ENCODE measurements at places on chromosomes 16 and 17.
A peak's percentile ranks its signal among the peaks of the same experiment; 100 is the strongest.

GRCh38 chr16:23520500-23520899, 10.2 kb upstream of the GGA2 start:
- DNase-seq: no peak

GRCh38 chr16:3150346-3151218, 15.8 kb downstream of the ZNF213 start:
- peak; percentile 100 for DNase-seq

DNA sequence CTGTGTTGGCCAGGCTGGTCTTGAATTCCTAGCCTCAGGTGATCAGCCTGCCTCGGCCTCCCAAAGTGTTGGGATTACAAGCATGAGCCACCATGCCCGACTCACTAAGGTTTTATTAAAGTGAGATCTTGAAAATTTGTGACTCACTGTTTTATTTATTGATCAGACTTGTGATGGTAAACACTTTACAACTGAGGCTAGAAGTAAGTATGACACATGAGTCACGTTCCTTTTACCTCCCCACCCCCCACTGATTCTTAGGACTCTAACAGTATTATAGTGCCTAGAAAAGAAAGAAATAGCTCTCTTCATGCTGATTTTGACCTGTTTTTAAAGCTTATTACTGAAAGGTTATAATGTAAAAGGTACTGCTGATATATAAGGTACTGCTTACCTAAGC, 160.6 kb downstream of the TANC2 start:
- DNase-seq: no peak

GRCh38 chr17:47806913-47807255, 14.7 kb downstream of the OSBPL7 start:
- no peak for DNase-seq

DNA sequence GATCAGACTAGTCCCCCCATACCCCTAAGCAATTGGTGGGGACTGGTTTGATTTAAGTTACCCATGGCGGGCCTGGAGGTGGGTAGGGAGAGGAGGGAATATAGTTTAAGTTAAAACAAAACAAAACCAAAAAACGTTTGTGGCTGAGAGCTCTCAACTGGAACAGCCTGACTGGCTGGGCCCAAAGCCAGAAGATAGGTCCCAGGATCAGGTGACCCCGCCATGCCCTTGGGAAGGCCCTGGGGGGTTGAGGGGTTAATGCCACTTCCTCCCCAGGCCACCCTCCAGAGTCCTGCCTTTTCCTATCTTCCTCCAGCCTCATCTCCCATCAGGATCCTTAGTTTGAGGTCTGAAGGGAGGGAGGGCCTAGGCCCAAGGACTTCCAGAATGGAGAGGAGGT, 82.3 kb upstream of the LHX1 start:
- DNase-seq: no peak

DNA sequence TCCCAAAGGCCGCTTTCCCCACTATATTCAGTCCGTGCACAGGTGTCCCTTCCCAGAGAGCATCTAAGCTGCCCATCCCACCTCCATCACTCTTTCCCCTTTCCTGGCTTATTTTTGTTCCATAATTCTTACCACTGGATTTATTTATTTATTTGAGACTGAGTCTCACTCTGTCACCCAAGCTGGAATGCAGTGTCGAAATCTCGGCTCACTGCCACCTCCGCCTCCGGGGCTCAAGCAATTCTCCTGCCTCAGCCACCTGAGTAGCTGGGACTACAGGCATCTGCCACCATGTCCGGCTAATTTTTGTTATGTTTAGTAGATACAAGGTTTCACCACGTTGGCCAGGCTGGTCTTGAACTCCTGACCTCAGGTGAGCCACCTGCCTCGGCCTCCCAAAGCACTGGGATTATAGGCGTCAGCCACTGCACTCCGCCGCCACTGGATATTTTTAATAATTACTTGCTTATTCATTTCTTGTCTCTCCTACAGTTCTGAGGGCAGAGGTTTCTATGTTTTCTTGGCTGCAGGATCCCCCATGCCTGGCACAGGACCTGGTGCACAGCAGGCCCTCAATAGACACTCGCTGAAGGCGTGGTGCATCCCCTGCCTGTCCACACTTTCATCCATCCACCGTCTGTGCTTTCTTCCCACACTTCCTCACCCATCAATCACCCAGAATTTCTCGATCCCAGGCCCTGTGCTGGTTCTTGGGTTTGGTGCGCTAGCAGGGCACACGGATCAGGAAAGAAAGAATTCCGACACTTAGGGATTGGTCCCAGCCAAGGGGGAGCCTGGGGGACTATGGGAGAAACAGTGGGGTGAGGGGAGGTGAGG, 9.9 kb upstream of the ADGRG1 start:
- DNase-seq: no peak

GRCh38 chr16:396605-397004, 394 bp upstream of the NME4 start:
- no peak for DNase-seq

- DNase-seq: no peak
Observed at GRCh38 chr16:74438492-74438979, 17.3 kb upstream of the CLEC18B start.

DNA sequence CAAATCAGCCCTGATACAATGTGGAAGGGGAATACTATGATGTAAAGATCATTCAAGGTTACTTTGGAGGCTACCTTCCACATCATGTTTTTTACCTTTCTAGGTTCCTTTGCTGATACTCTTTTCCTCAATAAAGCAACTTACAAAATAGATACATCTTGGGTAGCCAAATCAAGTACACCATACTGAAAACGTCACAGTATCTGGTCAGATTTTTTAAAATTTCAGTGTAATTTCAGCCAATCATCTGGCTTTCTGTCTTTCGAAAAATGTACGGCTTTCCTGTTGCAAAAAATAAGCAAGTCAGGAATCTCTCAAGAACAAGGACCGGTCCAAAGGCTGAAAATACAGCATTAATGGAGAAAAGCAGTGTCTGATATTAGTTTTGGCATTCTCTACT, 15.6 kb upstream of the MED13 start:
- no peak for DNase-seq

DNA sequence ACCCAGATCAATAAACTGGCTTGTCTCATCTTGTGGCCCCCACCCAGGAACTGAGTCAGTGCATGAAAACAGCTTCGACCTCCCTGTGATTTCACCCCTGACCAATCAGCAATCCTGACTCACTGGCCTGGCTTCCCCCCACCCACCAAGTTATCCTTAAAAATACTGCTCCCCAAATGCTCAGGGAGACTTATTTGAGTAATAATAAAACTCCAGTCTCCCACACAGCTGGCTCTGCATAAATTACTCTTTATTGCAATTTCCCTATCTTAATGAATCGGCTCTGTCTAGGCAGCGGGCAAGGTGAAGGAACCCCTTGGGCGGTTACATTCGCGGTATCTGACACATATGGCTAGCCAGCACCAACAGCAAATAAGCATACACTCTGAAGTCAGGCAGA, 9.8 kb upstream of the RABEP1 start:
- DNase-seq: peak; percentile 65

GRCh38 chr16:21626659-21627277, 25.6 kb downstream of the IGSF6 start:
- DNase-seq: no peak

DNA sequence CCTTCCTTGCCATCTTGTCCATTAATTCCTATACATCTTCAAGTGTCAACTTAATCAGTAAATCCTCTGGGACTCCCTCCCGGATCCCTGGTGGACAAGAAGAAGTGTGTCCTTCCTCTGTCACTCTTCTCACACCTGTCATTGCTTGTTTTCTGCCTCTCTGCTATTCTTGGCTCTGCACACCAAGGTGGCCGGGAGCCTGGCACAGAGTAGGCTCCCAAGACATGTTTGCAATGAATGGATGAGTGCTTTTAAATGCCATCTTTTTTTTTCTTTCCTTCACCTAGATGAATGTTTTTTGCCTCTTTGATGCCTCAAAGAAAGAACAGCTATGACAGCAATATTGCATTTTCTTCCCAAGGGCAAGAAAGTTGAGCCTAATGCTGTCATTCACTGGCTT, 58.0 kb upstream of the CLEC18A start:
- no peak for DNase-seq

DNA sequence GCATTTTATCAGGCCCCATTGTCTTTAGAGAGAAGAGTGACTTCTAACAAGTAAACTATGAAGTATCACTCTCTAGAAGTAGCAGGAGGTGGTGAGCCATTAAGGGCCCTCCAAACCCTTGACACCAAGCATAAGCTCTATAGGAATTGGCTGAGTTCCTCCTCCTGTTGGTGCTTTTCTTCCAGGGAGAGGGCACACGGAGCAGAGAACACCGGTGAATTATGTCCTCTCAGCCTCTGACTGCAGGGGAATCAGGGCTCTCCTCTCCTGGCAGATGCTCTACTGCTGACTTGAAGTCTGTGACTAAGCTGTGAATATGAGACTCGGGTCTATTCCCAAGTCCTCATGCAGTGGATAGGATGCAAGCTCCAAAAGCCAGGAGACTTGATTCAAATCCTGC, 32.3 kb downstream of the CHD9 start:
- no peak for DNase-seq

- DNase-seq: no peak
Observed at GRCh38 chr17:7020894-7021664, 1.8 kb upstream of the BCL6B start.

GRCh38 chr16:72240466-72240865, 68.5 kb upstream of the PMFBP1 start:
- DNase-seq: no peak

- DNase-seq: no peak
Observed at GRCh38 chr17:76026714-76027158, 370 bp downstream of the EVPL start.

Measured in activated T-cell treated with anti-CD3 and anti-CD28 coated beads, Interleukin-2, amount 50 U/mL, for 48 hours (primary cell).